ENCODE measurements at places on chromosomes 16 and 17. TPM values are rescaled to one million over a fixed set of nuclear protein-coding genes. Genes with fewer than 3 reads are reported as not detected.

C16orf82 gene
- not detected for total RNA-seq

FBXO39 gene
- total RNA-seq = not detected

ABCA5 gene
- total RNA-seq = 6.3 TPM

NOD2 gene
- total RNA-seq = not detected

CCL1 gene
- not detected for total RNA-seq

TPPP3 gene
- total RNA-seq = not detected

MYH3 gene
- total RNA-seq = not detected

CD300LB gene
- not detected for total RNA-seq

CSH1 gene
- not detected for total RNA-seq

SPIRE2 gene
- total RNA-seq = 3.8 TPM

CTRL gene
- total RNA-seq = 0.18 TPM

TRIM72 gene
- not detected for total RNA-seq

KCNJ18 gene
- total RNA-seq = not detected

SOX15 gene
- total RNA-seq = not detected

ZNF594 gene
- 3.1 TPM for total RNA-seq

IRX3 gene
- total RNA-seq = 12.2 TPM

PRRT2 gene
- 0.16 TPM for total RNA-seq

KRTAP9-8 gene
- not detected for total RNA-seq

KRT28 gene
- total RNA-seq = not detected

RCVRN gene
- total RNA-seq = not detected

KRTAP3-1 gene
- total RNA-seq = not detected

TBC1D28 gene
- not detected for total RNA-seq

RHBDL1 gene
- total RNA-seq = not detected

ZNF768 gene
- 23.6 TPM for total RNA-seq

CACNG3 gene
- not detected for total RNA-seq

HEATR9 gene
- total RNA-seq = not detected

CRYBA1 gene
- total RNA-seq = not detected

SYNGR3 gene
- total RNA-seq = 6.6 TPM

EARS2 gene
- total RNA-seq = 23.7 TPM

HBA2 gene
- total RNA-seq = not detected

CNEP1R1 gene
- 74.4 TPM for total RNA-seq
